KBM-7 (cell line): ENCODE measurements at places on chromosomes 2 and 18.

DNA sequence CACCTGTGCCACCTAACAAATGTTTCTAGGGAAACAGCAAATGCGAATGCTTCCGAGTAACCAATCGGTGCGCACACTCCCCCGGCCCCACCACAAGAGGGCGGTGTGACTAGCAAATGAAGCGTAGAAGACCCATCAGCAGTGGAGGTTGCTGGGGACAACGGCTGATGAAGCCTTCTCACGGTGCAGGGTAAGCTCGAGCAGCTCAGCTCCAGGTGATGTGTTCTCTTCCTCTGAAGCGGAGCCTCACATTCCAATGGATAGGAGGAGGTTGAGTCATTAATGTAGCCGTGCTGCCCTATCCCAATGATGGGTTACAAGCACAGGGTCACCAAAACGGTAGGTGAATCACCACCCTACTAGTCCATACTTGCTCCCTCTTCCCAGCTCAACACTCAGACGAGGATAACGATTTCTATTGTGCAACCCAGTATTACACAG lies 127.6 kb upstream of the TWIST2 start:
- DNase-seq, result peak; percentile 53

DNA sequence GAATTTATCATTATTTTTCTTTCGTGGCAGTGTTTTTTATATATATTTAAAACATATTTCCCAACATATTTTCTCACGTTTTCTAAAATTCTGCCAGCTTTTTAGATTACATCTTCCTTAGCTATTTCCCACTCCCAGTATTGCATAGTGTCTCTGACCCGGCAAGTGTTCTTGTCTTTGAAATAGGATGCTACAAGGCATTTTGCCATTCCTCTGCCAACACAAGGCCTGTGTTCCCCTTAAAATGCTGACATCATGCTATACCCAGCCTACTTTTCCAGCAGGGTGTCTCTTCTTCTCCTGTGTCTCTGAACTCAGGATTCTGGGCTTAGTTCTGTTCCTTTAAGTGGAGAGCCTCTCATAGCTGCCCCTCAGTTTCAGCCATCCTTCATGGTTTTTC lies 115.2 kb downstream of the DIS3L2 start:
- DNase-seq, result no peak

DNA sequence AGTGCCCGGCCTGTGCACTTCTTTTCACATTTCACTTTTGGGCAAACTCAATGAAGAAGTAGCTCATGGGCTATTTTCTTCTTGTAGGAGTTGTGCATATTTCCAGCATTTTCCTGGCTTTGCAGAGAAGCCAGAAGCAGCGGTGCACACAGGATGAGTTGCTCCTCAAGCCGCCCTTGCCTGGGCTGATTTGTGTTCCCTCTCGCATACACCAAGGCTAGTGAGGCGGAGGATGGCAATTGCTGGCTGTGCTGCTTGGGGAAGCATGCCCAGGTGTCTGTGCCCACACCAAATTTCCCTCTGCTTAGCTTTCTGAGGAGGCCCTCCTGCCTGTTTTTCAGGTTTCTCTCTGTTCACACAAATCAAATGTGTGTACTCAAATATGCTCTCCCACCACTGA lies 85.4 kb upstream of the TMEM200C start:
- no peak for DNase-seq

DNA sequence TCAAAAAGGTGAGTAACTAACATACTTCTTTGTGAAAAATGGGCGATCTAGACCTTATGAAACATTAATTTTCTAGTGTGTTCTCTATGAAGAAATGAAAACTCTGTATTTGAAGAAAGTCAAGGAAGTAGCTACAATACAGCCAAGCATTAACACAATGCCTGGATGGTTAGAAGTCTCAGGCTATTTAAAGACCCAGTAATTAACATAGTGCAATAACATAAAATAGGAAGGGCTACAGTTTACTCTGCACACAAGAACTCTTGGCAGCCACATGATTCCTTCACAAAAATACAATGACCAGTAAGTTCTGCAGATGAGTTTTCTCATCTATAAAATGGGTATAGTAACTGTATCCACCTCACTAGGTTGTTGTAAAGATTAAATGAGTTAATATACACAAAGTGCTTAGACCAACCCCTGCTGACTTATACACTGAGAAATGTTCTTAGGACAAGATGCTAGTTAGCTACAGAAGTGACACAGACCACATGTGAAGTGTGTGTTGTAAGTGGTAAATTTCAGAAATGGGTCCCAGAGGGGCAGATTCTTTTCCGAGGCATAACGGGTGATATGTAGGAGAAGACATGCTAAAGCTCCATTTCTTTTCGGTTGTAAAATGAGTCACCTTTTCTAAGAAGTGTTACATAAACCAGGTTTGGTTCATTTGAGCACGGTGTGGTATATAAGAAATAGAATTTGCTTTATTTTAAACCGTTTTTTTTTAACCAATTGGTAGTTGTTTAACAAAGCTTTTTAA lies 61.8 kb downstream of the CXCR4 start:
- DNase-seq, result no peak

- DNase-seq, result no peak
Measured at GRCh38 chr18:56565046-56565445, 73.3 kb downstream of the TXNL1 start.

DNA sequence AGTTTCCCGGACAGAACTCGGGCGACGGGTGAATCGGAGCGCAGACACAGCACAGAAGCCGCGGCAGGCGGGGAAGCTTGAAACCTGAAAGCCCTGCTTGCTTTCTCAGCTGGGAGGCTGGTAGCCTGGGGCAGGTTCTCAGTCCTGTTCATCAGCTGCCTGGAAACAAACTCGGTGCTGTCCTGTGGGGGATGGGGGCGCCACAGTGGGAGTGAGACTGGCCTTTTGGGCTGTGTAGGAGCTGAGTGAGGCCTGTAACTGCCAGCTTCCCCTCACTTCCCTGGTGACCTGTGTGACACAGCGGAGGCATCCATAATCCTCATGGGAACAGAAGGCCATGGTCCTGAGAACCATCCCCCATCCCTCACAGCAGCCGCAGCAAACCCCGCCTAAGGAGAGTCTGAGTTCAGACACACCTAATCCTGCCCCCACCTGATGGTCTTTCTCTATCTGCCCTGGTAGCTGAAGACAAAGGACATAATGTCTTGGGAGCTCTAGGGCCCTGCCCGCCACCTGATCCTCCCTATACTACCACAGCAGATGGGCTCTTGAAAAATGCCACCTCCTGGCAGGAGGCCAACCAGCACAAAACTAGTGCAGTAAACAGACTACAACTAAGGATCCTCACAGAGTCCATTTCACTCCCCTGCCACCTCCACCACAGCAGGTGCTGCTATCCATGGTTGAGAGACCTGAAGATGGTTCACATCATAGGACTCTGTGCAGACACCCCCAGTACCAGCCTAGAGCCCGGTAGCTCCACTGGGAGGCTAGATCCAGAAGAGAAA lies 52.7 kb upstream of the LDLRAD4 start:
- DNase-seq, result no peak

DNA sequence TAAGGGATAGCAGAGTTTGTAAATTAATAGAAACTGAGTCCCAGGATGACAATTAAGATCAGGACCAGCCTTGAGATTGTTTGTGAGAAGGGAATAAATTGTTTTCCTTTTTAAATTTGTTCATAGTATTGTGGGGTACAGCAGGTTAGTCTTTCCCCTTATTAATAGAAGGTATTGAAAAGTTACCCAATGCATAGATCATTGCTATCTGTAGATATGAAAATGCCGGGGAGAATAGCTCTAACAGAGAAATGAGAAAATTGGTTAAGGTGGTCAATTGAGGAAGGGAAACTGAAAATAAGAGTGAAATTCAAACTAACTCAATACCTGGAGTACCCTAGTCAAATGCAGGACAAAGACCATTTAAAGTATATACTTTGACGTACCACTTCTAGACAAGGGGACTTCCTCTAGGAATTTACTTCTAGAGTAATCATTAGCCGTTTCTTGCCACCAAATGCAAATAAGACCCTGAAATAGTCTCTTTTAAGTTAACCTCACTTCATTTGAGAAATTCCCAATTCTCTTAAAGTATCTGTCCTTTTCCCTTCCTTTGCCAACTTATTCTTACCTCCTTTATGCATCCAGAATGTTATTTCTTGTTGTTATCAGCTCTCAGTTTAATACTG lies 1224.4 kb upstream of the LRRTM1 start:
- DNase-seq, result no peak
